Lower leg skin (tissue), 4 donors: ENCODE measurements at places on chromosomes 13 and 19.

GRCh38 chr19:2625434-2625833, 77.1 kb downstream of the GNG7 start:
- DNase-seq = no peak

DNA sequence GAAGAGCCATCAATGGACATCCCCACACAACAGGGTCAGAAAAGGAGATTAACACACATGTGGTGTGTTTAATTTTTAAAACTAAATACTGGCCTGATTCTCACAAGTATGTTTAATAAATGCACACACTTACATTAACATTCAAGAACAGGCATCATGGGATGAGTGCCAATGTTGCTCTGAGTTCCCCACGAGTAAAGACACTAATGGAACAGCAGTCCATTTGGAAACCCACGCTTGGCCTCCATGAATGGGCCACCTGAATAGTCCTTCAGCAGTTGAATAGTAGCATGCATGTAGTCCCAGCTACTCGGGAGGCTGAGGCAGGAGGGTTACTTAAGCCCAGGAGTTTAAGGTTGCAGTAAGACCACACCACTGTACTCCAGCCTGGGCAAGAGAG, 195.2 kb upstream of the IPO5 start:
- DNase-seq = no peak

DNA sequence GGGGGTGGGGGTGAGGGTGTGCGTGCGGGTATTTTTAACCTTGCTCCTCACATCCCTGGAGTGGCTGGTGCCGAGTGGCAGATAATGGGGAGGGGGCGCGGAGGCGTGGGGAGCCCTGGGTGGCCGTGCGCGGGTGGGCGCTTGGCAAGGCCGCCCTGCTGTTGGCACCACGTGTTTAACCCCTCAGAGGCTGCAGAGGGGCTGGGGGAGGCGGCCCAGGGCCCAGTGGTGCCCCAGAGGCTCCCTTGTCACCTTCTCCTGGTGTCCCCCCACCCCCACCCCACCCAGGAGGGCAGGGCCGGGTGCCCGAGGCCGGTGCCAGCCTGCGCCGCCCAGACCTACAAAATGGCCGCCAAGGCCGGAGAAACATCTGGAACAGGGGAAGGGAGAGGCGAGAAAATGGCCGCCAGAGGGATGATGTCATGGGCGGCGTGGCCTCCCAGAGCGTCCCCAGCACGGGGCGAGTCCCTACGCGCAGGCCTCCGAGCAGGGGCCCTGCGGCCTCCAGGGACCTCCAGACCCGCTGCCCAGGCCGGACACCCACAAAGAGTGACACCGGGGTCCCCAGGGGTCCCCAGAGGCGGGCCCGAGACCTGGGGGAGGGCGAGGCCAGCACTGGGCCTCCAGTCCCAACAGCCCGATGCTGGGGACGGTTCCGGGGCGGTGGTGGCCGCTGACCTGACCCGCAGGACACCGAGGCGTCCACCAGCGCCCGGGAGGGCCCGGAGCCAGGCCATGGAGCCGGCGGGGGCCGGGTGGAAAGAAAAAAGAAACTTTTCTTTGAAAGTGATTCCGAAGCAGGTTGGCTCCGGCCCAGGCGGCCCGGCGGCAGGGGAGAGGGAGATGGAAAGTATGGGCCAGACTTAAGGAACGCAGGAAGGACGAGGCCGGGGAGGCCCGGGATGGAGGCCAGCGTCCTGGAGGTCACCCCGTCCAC, 38.2 kb downstream of the NFIC start:
- DNase-seq = peak; percentile 79

- DNase-seq = no peak
Observed at GRCh38 chr19:50501186-50501567, 9.8 kb downstream of the JOSD2 start.

- DNase-seq = peak; percentile 98
Observed at GRCh38 chr19:17135001-17135853, 59.6 kb downstream of the MYO9B start.

DNA sequence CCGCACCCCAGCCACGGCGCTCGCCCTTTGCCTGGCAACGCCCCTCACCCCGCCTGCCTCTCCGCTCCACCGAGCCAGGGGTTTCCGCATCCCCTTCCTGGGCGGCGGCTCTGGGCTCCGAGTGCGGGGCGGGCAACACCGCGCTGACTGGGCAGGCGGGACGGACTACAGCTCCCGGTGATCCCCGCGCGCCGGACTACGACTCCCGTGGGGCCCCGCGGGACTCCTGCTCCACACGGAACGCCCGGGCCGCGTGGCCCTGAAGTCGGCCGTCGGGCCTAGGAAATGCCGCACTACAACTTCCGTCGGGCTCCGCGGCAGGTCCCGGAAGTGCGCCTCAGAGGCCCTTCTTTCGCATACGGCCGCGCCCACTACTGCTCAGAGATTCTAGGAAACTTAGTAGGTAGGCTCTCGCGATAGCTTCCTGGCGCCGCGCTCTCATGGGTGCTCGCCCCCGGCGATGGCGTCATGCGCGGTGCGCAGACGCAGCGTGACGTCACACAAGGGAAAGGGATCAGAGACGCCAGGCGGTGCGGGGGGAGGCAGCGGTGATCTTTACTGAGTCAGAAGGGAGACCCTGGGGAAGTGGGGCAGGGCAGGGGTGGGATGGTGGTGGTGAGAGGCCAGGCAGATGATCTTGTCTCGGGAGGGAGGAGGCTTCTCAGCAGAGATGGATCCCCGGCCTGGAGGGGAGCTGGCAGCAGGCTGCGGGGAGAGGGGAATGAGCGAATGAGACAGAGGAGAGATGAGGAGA, at the start of gene JOSD2:
JOSD2 (minus strand) TSS at position 123 of the 754 bp plus-strand sequence. CDS start 760 bp downstream, outside the sequence.
- peak; percentile 99 for DNase-seq

DNA sequence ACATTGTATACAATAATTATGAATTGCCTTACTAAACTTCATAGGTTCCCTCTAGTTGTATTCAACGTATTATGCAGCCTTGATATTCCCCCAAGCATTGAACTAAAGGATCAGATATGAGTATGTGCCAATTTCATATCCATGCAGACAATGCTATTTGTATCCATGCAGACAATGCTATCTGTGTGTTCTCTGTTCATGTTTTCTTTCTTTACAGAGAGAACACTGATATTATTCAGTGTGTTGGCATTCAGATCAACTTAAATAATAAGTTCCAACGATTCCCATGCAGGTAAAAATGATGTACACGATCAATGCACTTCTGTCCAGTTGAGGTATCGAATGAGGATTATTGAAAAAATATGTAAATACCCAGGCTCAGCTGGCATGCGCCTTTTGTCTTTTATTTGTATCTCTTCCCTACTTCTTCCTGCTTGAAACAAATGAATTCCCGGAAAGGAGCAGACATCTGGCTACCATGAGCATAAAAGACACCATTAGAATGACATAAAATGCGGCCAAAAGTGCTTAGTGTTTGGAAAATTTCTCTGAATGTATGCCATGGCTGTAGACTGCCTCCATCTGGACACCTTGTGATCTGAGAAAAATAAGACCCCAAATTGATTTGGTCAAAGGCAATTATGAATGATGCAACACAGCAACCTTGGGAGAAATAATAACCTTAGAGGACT, 731.5 kb downstream of the SLITRK1 start:
- no peak for DNase-seq

DNA sequence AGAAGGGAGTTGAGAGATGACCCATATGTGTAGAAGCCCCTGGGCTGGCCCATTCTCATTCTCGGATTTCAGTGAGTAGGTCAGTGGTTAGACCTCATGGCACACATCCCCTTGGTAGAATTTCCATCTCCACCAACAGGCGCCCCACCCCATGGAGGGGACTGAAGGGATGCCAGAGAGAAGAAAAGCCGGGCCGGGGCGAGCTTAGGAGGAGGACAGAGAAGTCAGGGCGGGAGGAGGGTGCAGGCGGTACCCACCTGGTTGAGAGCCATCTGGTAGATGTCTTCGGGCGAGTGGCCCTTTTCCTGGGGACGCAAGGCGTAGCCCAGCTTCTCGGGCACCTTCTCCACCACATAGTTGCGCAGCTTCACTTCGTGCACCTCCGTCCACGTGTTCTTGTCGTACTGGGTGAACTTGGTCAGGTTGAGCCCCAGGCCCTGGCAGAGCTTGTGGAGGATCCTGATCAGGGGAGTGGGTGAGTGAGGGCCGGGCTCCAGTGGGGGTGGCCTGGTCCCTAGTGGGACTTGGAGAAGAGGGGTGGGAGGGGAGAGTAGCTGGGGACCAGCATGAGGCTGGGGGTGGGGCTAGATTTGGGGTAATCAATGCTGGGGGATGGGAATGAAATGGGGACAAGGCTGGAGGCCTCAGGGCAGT, 2.5 kb downstream of the IL4I1 start:
- no peak for DNase-seq

DNA sequence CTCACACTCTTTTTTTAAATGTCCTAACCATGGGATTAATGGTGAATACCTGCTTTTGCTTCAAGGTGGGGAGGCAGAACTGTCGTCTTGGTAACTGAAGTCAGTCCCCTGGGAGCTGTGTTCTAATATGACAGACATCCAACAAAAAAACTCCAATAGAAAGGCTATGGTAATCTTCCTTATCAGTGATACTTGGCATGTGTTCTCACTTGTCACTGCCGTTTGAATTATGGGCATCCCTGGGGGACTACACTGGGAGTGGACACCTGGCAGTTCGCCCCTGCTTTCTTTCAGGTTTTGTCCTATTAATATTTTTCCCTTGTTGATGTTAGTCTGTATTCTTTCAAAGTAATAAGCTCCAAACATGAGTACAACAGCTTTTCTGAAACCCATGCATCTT, 252.6 kb downstream of the SLITRK5 start:
- DNase-seq = no peak
